ENCODE measurements at places on chromosomes 5 and 9.

- DNase-seq, result no peak
Observed at GRCh38 chr9:4590430-4591122, 71.5 kb upstream of the PLPP6 start.

DNA sequence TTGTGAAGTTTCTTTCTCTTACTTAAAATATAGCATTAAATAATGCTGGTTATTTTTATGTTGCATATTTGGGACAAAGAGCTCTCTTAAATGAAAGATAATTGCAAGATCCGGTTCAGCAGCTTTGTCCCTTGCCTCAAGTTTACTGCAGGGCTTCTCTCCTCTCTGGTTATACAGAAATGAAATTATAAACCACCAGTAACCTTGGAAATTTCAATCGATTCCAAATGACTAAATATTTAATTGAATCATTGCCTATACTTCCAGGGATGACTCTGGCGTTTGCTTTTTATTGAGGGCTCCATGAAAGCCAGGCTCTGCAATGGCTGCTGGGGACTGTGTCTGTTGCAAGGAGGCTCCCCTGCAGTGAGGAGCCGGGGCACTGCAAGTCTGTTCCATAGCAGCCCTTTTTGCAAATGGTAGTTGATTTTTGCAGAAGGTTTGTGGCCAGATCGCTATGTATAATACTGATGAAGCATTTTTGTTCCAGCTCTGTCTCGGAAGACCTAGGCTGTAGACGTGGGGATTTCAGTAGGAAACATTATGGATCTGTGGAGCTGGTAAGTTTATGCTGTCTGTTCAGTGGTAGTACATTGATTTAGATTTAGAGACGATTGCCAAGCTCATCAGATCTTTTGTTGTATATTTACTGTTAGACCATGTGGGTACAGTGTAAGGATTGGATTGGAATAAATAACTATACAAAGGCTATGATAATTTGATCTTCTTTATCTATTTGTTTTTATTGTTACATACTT lies at the start of gene GARNL3:
Gene GARNL3 (plus strand): TSS at position 313 of the 758 bp plus-strand sequence. CDS start 104 bp downstream, at position 417.
- no peak for DNase-seq

DNA sequence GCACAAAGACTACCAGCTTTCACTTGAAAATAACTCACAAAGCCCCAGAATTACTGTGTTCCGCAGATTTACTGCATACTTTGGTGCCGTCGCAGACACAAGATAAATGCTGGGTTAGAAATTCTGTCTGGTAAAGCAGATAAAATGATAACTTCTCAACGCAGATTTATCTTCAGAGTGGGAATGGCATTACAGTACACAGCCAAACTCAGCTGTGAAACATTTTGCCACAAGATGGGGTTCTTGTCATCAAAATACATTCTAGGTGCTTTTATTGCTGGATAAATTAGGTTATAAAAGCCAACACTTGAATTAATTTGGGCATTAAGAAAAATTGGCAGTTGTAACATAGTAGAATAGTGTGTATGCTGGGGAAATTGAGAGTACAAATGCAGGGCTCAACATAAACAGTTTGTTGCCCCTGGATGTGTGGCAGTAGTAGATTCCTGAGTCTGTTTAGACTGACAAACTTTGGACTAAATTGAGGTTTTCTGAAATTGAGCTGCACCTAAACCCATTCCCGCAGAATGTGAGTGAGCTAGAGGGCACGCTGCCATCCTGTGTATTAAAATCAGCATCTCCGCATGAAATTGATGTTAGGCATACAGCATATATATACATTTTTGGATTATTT lies 61.1 kb downstream of the LMNB1 start:
- no peak for DNase-seq

DNA sequence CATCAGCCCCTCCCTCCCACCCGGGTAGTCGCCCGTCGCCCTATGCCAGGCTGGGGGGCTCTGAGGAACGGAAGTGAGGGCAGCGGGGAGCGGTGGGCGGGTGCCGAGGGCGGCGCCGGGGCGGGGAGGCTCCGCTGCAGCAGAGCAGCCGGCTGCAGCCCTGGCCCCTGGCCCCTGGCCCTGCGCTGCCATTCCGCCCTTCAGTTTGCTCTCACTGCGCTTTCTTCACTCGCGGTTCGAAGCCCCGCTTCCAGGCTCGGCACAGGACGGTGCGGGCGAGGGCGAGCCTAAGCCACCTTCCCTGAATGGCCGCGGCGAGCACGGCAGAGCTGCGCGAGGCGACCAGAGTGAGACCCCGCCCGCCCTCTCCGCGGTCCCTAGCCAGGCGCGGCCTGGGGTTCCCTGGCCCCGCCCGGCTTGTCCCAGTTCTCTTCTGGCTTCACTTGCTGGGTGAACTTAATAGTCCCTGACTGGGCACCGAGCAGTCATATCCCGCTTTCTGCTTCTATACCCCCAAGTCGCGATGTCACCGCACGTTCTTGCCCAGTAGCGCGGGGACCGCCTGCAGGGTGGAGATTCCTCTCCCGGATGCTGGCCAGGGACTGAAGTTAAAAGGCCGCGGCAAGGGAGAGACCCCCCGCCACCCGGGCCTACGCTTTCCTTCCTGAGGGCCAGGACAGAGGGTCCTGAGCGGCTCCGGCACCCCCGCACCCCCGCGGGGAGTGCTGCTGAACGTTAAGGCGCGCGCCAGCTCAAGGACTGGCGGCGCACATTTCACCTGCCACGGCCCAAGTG lies 623 bp upstream of the TRIM36 start:
- DNase-seq, result no peak

DNA sequence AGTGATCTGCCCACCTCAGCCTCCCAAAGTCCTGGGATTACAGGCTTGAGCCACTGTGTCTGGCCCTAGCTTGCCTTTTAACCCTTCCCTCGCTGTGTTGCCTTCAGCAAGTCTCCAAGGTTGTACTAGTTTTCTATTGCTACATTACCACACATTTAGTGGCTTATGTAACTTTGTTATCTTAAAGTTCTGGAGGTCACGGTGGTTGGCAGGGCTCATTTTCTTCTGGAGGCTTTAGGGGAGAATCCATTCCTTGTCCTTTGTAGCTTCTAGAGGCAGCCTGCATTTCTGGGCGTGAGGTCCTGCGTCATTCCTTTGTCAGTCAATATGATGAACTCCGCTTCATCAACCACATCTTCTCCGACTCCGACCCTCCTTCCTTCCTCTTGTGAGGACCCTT lies 2.9 kb upstream of the PRRC2B start:
- no peak for DNase-seq

DNA sequence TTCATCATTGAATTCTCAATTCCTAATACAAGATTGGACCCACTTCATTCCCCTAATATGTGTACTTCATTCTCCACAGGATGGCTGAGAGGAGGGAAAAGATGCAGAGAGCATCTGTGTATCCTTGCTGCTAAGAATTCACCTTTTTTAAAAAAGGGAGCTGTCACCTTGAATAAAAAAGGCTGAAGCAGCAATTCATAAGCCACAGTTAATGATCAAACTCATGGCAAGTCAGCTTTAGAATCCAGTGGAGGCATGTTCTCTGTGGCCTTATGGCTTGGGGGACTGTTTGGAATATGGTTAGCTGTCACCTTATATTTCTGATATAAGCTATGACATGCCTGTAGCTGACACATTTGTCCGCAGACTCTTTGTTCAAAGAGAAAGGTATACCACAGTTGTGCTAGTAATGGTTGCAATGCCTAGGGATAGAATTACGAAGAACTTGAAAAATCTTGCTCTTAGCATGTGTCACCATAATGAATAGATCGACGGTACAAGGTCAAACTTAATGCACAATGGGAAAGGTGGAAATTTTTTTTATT lies 256.8 kb upstream of the TNC start:
- no peak for DNase-seq

DNA sequence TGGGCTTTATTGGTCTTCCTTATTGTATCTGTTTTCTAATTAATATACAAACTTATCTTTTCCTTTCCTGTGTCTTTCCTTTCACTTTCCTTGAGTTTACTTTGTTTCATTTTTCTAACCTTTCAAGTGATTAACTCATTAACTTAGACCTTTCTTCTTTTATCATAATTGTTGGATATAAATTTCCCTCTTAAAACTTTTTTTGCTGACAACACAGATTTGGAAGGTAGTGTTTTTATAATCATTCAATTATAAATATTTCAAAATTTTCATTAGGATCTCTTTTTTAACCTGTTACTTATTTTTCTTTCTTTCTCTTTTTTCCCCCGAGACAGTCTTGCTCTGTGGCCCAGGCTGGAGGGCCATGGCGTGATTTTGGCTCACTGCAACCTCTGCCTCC lies 6.9 kb upstream of the ZBTB43 start:
- no peak for DNase-seq

GRCh38 chr5:32202394-32202793 lies 28.3 kb upstream of the GOLPH3 start:
- no peak for DNase-seq

DNA sequence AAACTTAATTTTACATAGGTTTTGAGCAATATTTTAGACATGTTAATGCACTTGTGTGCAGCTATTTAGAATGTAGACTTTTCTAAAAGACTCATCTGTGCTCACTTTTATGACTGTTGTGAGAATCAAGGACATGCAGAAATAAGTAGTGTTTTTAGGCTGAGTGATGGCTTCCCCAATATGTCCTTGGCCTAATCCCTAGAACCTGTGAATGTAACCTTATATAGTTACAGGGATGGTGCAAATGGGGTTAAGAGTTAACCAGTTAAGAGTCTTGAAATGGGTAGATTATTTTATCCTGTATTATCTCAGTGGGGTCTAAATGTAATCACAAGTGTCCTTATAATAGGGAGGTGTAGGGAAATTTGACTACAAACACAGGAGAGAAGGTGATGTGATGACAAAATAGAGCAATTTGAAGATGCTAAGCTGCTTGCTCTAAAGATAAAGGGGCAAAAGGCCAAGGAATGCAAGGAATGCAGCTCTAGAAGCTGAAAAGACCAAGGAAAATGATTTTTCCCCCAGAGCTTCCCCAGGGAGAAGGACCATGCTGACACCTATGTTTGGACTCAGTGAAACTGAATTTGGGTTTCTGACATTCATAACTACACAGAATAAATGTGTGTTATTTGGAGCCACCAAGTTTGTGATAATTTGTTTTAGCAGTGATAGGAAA lies 298.0 kb upstream of the PAPPA start:
- DNase-seq, result no peak

- no peak for DNase-seq
Observed at GRCh38 chr9:37676411-37676830, 25.7 kb downstream of the FRMPD1 start.

GRCh38 chr5:28369418-28369817 lies 1331.0 kb upstream of the CDH9 start:
- DNase-seq, result no peak

DNA sequence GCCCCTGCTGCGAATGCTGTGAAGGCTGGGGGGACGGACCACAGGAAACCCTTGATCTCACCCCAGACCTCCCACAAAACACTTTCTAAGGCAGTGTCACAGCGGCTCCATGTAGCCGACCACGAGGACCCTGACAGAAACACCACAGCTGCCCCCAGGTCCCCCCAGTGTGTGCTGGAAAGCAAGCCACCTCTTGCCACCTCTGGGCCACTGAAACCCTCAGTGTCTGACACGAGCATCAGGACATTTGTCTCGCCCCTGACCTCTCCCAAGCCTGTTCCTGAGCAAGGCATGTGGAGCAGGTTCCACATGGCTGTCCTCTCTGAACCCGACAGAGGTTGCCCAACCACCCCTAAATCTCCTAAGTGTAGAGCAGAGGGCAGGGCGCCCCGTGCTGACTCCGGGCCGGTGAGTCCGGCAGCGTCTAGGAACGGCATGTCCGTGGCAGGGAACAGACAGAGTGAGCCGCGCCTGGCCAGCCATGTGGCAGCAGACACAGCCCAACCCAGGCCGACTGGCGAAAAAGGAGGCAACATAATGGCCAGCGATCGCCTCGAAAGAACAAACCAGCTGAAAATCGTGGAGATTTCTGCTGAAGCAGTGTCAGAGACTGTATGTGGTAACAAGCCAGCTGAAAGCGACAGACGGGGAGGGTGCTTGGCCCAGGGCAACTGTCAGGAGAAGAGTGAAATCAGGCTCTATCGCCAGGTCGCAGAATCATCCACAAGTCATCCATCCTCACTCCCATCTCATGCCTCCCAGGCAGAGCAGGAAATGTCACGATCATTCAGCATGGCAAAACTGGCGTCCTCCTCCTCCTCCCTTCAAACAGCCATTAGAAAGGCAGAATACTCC lies 84.7 kb downstream of the GOLPH3 start:
- DNase-seq, result no peak

DNA sequence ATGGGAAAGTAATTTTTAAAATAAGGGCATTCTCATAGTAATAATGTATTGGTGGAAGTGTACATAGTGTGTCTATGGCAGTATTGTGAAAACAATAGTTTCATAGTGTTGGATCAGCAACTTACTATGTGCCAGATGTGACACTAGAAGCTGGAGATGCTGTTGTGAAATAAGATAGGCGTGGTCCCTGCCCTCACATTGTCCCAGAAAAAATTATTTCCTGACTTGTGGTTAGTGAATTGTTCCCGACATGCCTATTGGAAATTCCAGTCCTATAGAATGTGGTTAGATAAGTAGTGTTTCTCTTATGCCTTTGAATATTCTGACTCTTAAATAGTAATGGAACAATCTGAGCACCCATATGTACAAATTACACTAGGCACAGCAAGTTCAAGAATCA lies 55.3 kb upstream of the MTAP start:
- no peak for DNase-seq

DNA sequence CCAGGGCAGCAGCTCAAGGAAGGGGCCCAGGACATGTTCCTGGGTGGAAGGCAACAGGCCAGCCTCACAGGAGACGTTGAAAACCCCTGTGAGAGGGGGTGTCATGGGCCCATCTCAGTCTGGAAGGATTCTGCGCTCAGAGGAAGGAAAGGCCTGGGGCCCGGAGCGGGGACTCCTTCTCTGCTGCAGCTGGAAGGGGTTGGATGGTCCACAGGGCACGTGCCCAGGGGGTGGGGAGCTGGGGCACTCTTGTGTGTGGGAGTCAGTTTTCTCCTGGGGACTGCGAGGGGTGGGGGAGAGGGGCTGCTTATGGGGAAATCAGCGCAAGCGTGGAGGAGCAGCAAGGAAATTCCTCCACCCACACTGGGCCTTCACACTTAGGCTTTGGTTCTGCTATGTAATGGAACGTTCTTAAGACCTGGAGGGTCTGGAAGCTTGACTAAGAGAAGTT lies 2.9 kb upstream of the LPCAT1 start:
- no peak for DNase-seq

- DNase-seq, result no peak
Observed at GRCh38 chr5:175816348-175816747, 55.0 kb upstream of the CPLX2 start.

DNA sequence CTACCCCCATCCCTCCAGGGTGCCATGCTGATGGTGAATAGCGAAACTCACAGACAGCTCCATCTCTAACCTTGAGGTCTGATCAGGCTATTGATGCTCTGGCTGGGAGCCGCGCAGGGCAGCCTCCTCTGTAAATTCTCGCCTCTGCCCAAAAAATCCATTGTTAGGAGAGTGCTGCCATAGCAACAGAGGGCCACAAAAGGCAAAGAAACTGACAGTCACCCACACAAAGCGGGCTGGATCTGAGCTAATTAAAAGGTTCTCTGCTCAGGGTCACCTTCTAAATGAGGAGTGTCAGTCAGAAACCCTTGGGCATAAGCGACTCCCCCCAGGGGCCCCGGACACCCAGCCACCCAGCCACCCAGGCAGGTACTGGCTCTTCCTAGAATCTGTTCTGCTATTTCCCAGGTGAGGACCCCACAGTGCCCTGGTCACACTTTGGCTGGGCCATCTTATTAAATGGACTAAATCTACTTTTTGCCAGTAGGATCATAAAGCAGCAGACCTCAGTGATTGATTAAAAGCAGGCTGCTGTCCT lies 126.7 kb downstream of the MED10 start:
- no peak for DNase-seq
